ENCODE measurements at places on chromosomes 6 and 20. TPM values are rescaled to one million over a fixed set of nuclear protein-coding genes. Genes with fewer than 3 reads are reported as not detected.

ITPR3 gene
- 119 TPM for total RNA-seq

SAMD3 gene
- total RNA-seq: 1.7 TPM

RHAG gene
- not detected for total RNA-seq

HLA-DOB gene
- 0.58 TPM for total RNA-seq

LAMA4 gene
- 15.8 TPM for total RNA-seq

NFYA gene
- total RNA-seq: 21.2 TPM

PPP1R3G gene
- 1.0 TPM for total RNA-seq

ELOVL4 gene
- 0.66 TPM for total RNA-seq

GRCh38 chr6:151534576-151534975 is 40.8 kb downstream of the CCDC170 start:
- no peak for DNase-seq

DNA sequence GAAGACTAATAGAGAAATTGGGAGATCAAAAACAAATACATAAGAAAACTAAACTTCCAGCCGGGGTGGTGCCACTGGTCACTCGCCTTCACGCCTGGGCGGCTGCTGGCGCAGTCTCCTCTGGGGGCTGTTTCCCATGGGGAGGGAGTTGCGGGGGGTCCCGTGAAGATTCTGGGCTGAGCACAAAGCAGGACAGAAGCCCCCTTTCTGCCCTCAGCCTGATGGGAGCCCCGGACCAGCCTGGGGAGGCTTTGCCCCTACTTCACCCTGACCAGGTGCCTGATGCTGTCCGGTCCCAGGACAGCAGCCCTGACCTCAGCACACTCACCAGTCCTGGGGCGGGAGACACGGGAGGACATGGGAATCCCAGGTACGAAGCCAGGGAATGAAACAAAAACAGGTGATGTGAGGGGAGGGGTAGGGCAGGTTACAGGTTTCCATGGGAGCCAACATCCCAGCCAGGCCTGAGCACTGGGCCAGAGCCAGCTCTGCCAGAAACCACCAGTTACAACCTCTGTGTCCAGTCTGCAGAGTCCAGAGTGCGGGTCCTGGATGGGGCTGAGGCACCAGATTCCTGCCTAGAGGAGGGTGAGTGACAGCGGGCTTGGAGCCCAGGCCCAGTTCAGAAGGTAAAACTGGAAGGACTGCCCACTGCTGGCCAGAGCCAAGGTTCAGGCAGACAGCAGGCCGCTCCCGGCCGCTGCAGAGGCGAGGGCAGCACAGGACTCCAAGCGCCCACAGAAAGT is 326.4 kb downstream of the TAF4 start:
- DNase-seq: no peak

DNA sequence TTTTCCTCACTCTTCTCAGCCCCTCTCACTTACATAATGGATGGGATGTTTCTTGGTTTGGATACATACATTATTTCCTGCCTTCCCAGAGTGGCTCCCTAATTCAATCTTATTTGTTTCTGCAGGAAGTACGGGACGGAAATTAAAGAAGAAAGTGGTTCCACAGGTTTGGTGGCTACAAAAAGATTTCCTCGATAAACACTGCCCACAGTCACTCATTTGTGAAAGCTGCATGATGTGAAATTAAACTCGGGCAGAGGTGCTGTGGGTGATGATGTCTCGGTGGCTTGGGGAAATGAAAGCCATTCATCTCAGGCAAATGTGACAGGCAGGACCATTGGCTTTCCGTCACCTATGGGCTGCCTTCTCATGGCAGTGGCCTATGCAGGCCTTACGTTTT is 119.5 kb upstream of the KCNG1 start:
- DNase-seq: peak; percentile 28

- no peak for DNase-seq
Observed at GRCh38 chr6:166588691-166589336, 2.3 kb upstream of the RAMACL start.

DNA sequence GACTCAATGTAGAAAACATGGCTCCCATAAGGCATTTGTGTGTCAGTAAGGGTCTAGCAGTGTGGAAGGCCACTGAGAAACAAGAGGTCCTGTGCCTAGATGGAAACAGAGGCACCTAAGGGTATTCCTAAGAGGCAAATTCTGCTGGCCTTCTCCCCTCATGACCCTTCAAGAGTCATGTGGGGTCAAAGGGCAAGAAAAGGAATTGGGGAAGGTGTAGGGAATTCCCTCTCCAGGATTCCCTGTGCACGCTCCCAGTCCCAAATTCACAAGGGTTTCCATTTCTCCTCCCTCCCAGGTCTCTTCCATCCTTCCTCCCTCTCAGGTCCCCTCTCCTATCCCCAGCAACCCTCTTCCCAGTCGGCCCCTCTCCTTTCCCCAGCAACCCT is 568 bp downstream of the AGPAT1 start:
- no peak for DNase-seq

GRCh38 chr6:1418471-1419191 is 29.3 kb downstream of the FOXF2 start:
- DNase-seq: no peak

DNA sequence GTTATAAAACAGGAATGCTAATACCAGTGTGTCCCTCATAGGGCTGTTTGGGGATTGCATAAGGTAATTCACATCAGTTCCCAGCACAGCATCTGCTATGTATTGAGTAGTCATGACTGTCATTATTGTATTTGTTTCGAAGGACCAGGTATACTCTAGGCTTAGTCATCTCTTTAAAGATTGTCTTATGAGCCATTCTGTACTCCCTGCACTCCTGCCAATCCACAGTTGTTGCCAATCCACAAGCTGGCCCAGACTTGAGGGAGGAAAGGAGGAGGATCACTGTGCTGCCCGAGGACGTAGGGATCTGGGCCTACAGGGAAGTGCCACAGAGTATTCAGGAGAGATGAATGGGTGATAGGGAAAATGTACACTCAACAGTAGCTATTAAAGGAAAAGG is 113.0 kb upstream of the TIAM2 start:
- no peak for DNase-seq

DNA sequence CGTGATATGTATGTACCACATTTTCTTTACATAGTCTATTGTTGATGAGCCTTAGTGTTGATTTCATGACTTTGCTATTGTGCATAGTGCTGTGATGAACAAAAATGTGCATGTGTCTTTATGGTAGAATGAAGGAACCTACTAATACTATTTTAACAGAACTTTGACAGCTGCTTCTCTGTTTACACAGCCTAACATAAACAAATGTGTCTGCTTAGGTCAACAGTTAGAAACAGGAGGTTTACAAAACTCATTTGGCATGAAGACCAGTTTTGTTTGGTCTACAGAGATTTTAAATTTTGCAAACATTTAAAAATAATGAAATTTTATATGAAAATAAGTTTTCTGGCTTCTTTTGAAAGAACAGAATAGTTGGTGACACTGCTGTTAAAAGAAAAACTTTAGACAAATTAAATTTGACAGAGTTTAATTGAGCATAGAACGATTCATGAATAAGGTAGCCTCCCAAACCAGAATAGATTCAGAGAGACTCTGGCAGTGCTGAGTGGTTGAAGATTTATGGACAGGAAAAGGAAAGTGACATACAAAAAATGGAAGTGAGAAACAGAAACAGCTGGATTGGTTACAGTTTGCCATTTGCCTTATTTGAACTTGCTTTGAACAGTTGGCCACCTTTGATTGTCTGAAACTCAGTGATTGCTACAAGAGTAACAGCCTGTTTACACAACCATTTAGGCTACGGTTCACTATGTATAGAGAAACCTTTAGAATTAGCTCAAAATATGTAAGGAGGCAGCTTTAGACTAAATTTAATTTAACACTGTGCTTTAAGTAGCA is 715.8 kb upstream of the HS3ST5 start:
- DNase-seq: no peak

DNA sequence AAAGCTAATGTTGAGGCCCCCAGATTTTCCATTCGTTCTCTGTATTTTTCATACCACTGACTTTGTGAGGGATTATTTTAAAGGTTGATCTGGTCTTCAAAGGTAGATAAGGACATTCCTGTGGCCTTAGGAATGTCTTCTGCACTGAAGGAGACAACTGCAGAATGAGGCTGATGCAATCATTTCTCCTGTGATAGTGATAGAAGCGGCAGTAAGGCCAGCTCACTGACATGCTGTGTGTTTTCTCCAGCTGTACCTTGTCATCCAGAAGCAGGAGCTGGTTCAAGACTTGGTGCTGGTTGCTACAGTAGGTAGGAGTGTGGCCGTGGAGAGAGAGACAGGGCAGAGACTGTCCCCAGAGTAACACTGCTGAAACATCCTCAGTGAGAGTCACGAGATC is 53.8 kb downstream of the DCBLD1 start:
- no peak for DNase-seq

- no peak for DNase-seq
Observed at GRCh38 chr6:143953922-143954321, 54.1 kb downstream of the PLAGL1 start.

GRCh38 chr6:71534921-71535320 is 246.3 kb downstream of the OGFRL1 start:
- no peak for DNase-seq

DNA sequence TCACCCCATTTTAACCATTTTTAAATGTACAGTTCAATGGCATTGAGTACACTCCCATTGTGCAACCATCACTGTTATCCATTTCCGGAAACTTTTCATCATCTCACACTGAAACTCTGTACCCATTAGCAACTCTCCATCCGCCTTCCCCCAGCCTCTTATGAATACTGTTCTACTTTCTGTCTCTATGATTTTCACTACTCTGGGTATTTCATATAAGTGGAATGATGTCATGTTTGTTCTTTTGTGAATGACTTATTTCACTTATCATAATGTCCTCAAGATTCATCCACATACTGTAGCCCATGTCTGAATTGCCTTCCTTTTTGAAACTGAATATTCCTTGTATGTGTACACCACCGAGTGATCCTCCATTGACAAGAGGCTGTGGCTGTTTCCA is 92.9 kb upstream of the TOX2 start:
- no peak for DNase-seq

DNA sequence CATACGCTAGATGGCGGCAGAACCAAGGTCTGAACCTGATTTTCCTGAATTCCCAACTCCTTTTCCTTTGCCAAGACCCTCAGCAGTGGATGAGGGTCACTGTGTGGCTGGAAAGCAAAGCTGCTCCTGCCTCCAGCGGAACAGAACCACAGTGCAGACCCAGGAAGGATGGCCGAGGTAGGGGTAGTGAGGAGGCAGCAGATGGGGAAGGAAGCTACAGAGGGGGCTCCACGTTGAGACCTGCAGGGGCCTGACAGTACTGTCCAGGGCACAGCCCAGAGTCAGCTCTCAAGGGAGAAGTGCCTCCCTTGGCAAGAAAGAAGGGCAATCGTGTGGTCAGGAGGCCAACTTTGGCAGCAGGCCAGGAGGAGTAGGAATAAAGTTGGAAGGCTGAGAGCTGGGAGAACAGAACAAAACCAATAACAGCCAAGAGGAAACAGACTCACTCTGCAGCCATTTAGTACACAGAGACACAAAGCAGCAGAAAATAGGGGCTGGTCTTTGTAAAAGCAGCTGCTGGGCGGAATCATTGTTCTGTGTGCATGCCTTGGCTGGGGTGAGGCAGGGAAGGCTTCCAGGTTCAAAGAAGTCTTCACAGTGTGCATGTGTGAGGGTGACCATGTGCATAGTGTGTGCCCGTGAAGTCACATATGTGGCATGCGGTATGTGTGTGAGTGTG is 3.1 kb downstream of the GABRR2 start:
- DNase-seq: peak; percentile 56

- DNase-seq: no peak
Observed at GRCh38 chr20:42378826-42379225, 760.6 kb upstream of the CHD6 start.

DNA sequence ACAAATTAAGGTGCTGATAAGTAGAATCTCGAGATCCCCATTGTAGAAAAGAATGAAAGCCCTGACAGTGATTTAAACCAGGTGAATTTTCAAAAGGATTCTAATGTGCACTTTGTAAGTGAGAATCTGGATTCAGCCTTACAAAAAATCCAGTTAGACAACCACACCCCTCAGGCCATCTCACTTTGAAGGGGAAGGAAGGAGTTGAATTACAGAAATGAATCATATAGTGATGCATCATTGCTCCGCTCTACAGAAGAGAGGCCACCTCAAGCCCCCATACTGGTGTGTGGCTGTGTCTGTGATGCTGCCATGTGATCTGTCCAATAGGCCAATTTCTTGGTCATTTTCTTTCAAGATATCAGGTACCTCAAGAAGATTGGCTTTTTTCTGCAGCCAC is 85.5 kb upstream of the NT5E start:
- DNase-seq: no peak

DNA sequence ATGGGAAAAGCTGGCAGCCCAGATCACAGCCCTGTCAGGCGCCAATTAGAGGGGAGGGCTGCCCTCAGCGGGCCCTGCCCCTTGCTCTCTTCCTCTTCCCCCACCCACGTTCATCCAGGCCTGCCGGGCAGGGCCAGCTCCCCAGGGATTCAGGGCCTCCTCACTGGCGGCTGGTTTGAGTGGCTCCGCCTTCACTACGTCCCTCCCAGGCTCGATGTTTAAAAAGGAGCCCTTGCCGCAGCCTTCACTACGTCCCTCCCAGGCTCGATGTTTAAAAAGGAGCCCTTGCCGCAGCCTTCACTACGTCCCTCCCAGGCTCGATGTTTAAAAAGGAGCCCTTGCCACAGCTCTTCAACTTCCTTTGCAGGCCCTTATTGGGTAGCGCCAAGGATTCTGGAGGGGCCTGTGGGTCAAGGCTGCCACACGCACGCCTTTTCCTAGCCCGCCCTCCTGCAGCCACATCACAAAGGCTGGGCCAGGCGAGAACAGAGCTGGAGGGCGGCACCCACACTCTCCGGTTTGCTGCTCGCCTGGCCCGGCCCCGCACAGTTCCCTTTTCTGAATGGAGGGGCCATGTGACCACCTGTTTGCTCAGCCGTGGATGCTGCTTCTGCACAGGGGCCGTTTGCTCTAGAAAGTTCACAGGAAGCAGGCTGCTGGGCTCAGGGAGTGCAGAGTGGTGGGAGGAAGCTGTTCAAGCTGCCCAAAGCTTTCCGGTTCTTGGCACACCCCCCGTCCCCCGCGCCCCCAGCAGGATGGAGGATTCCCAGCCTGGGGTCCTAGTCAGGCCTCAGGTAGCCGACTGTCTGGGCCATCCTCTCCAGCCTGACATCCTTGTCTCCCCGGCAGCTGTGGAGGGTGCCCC is 1.6 kb downstream of the SLC17A9 start:
- DNase-seq: peak; percentile 83

DNA sequence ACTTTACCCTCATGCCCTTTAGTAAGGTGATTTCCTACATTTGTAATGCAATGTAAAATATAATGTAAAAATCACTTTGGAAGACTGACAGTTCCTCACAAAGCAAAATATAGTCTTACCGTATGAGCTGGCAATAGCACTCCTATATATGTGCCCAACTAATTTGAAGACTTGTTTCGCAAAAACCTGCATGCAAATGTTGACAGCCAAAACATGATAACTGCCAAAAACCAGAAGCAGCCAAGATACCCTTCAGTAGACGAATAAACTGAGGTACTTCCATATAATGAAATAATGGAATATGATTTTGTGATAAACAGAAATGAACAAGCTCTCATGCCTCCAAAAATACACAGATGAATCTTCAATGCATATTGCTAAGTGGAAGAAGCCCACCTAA is 13.6 kb downstream of the AURKA start:
- DNase-seq: no peak

GRCh38 chr20:44848254-44849015 is 37.1 kb upstream of the YWHAB start:
- DNase-seq: no peak

All from colonic mucosa (tissue), 4 donors.